ENCODE measurements at places on chromosomes 4 and X.

- no peak for DNase-seq
Measured at GRCh38 chr4:174192943-174193342, 90.5 kb downstream of the FBXO8 start.

- DNase-seq: no peak
Measured at GRCh38 chr4:90904021-90904420, 776.8 kb downstream of the CCSER1 start.

GRCh38 chrX:87732133-87732532 is 214.5 kb downstream of the KLHL4 start:
- no peak for DNase-seq

DNA sequence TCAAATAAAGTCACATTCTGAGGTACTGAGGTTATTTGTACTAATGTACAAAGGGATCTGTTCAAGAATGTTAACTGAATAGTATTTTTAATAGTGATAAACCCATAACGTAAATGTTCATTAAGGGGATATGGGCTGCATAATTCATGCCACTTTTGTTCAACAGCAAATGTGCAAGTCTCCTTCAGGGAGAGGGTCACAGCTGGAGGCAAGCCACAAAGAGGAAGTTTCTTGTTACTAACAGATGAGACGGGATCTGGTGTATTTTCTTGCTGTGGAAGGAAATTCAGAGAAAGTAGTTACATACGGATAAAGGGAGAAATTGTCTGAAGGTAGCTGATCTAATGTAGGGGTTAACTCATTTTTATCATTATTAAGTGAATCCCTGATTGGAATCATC is 10.0 kb downstream of the ZFP42 start:
- DNase-seq: no peak

DNA sequence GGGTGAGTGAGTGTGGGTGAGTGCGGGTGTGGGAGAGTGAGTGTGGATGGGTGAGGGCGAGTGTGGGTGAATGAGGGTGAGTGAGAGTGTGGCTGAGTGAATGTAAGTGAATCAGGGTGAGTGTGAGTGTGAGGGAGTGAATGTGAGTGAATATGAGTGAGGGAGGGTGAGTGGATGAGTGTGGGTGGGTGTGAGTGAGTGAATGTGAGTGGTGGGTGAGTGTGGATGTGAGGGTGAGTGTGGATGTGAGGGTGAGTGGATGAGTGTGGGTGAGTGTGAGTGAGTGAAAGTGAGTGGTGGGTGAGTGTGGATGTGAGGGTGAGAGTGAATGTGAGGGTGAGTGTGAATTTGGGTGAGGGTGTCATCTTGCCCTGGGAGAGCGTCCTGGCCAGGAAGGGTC is 67.5 kb downstream of the TRIML1 start:
- no peak for DNase-seq

DNA sequence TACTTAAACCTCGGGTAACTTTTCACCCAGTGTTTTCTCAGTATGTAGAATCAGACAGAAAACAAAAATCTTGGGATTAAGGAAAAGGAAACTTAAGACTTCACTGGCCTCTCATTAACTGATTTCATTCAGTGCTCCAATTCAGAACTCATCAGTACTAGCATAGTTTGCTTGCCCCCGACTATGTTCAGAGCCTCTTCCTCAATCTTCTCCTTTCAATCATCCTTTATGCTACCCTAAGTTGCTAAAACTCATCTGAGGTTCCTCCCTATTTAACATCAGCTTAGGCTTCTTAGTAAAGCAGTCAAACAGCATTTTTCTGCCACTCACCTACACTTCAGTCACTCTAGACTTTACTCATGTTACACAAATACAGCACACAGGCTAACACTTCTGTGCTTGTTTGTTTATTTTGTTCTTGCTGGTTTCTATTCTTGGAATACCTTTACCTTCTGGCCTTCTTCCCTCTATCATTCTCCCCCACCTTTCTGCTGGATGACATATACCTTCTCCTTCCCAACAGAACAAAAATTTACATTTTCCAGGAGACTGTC is 163.0 kb upstream of the TLL1 start:
- no peak for DNase-seq

- DNase-seq: no peak
Measured at GRCh38 chrX:94454159-94454558, 780.2 kb downstream of the FAM133A start.

DNA sequence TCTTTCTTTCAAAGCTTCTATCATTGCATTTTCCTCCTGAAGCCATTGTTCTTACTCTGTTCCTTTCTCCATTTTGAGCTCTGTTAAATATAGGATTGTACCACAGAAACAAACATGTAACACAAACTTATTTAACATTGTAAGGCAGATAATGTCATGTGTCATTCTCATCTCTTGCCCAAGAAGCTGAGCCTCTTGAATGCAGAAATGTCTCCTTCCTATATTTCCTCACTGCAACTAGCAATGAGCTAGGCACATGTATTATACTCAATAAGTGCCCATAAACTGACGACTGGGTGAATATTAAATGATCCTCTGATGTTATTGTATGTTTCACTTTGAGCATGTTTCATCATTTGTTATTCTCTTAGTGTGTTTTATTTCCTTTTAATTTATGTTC is 56.7 kb upstream of the SLC7A11 start:
- no peak for DNase-seq

- no peak for DNase-seq
Measured at GRCh38 chr4:156201050-156201449, 247.4 kb upstream of the CTSO start.

DNA sequence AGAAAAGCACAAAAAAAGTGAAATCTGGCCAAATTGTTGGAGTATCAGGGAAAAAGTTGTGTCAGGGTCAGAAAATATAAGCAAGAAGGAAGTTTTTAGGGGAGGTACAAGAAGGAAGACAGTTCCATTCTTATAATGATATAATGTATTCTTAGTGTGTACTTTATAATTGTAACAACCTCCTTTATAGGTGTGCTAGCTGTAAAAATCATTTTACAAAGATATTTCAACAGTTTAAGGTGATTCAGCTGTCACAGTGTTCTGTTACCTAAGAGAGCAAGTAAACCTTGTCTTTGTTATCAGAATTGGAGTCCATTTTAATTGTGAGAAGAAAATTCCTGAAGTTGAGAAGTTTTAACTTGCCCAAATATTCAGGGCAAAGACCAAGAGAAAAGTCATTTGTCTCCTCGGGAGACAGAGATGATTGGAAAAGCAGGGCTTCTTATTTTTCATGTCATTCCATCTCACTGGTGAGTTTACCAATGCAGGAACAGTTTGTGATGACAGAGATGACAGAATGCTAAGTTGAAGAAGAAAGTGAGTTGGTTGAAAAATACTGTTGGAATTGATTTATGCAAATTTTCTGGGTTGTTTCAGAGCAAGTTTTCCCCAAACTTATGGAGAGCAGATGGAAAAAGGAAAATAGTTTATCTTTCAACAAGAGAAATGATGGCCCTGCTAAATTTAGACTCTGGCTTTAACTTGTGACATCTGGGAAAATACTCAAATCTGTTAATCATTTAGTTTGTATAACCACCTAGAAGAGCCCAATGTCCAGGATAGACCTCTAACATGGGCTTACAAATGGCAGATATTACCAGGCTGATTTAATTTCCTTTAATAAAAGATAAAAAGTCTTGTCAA is 14.8 kb downstream of the INTS6L start:
- no peak for DNase-seq

GRCh38 chr4:57640391-57641100 is 530.4 kb upstream of the IGFBP7 start:
- no peak for DNase-seq

- no peak for DNase-seq
Measured at GRCh38 chr4:48058617-48059530, 42.3 kb downstream of the NIPAL1 start.

DNA sequence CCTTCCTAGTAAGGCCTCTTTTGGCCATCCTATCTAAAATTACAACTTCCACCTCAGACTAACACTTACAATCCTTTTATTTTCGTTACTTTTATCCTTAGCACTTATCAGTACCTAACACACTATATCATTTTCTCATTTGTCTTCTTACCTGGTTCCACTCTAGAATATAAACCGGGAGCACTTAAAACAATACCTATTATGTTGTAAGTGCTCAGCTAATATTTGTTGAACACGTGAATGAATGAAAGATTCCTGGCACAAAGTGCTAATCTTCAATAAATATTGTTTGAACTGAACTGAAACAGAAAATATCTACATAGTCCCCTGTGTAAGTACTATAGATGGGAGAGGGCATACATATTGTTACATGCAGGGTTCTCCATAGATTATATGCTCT is 14.4 kb downstream of the MGARP start:
- no peak for DNase-seq

- DNase-seq: no peak
Measured at GRCh38 chr4:43394976-43395375, 502.5 kb downstream of the GRXCR1 start.

DNA sequence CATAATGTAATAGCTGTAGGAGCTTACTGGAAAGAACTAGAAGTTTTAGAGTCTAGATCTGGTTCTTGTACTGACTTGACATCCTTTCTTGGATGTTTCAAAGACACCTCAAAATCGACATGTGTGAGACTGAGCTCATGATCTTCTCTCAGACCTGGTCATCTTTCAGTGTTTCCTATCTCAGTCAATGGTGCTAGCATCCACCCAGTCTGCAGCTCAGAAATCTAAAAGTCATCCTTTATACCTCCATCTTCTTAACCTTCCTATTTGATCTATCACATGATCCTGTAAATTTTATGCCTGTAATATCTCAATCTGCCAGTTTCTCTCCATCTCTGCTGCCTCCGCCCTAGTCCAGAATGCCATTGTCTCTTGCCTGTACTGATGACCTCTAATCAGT is 301.9 kb upstream of the PITX2 start:
- DNase-seq: no peak

GRCh38 chrX:103635436-103635835 is 6.7 kb downstream of the TCEAL1 start:
- no peak for DNase-seq
